ENCODE measurements at places on chromosomes 1 and 21.

GRCh38 chr1:230109895-230110667 lies 43.0 kb downstream of the GALNT2 start:
- peak; percentile 75 for DNase-seq

GRCh38 chr1:2593251-2593878 lies 6.8 kb downstream of the PRXL2B start:
- DNase-seq: peak; percentile 11

DNA sequence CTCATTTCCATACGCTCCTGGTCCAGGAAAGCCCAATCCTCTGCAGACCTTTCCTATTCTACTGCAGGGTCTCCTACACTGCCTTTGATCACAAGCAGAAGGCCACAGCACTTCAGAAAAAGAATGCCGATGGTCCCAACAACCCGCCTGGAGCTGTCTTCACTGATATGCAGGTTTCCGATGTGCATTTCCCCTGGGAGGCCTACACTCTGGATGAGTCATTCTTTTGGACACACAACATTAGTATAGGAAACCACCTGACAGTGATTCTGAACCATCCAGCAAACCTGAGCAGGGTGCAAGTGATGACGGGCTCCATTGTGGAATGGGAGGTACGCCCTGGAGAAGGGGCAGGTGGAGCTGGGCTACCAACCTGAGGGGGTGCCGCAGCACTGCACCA lies 15.0 kb downstream of the PCAT6 start:
- no peak for DNase-seq

DNA sequence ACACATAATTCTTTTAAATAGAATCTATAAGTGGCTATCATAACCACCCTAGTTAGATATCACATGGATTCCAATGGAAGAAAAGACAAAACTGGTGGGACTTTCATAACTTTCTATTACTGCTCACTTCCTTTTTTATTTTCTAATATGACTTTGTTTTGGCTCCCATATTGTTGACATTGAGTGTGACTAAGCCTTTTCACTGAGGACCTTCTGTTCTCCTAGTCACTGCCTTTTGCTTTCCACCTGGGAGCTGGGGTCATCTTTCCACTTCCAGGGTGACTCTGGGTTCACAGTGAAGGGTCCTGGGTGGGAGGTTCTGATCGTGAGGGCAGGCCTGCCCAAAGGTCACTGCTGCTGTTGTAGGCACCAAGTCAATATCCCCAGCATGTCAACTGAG lies 275.8 kb downstream of the TGFB2 start:
- DNase-seq: no peak

DNA sequence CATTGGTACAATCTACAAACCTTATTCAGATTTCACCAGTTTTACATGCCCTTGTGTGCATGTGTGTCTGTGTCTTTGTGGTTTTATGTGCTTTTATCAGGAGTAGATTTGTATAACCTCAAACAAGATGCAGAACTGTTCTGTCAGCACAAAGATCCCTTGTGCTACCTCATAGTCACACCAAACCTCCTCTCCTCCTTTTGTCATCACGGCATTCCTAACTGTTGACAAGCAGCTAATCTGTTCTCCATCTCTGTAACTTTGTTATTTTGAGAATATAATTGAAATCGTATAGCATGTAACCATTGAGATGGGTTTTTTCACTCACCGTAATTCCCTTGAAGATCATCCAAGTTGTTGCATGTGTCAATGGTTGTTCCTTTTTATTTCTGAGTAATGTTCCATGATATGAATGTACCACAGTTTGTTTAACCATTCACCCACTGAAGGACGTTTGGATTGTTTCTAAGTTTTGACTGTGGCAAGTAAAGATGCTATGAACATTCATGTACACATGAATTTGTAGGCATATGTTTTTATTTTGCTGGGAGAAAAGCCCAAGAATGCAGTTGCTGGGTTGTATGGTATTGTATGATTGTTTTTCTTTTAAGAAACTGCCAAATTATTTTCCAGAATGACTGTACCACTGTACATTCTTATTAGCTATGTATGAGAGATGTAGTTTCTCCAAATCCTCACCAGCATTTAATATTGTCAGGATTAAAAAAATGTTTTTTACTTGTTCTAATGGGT lies 78.1 kb upstream of the B3GALT2 start:
- no peak for DNase-seq

DNA sequence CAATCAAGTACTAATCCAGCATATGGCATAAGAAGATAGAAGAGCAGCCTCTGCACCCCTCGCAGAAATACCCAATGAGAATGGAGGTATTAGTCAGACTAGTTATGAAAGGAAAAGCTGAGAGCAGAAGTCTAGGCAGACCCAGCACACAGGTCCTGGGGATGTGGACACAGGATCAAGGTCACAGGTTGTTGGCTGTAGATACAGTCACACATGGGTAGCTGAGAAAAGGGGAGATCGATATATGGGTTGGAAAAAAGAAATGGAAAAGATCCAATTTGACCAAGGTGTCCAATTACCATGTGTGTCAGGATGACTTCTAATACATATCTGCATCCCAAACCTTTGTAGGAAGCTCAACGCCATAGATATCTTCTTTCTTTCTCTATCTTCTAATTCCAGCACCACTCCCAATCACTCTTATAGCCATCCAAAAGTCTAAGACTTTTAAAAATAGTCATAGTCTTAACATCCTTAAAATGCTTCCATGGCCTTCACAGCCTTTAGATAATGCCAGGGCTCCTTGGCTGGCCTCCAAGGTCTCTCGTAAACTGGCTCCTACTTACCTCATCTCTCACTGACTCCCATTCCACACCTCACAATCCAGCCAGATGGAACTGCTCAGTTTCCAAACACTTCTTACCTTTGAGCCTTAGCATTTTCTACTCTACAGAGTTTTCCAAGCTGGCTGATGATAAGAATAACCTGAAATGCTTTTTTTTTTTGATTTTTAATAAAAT lies 8.3 kb upstream of the ZC3H11B start:
- no peak for DNase-seq
